ENCODE measurements at places on chromosomes 1 and 21.

DNA sequence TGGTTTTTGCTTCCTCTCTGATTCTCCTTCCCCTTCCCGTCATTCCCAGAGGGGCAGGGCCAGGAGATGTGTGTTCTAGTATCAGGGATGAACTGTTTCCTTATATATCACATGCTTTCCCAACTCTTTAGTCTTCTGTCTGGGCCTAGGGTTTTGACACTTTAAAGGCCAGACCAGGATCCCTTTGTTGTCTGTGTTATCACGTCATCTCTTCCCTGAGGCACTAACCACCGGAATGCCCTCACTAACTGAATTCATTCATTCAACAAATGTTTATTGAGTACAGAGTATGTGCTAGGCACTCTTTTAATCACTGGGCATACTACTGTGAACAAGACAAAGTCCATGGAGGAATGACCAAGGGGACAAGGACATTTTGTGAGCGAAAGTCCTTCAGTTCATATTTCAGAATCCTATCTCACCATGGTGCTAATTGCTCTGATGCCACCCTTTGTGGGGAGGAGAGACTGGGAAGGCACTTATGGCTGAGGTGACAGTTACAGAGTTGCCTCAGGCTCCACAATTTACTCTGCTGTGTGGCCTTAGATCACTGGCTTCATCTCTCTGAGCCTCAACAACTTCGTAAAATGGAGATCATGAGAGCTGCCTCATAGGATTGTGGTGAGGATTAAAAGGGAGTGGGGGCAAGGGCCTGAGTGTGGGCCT lies 12.0 kb upstream of the ZNF362 start:
- no peak for DNase-seq

- DNase-seq = no peak
These were observed 649.6 kb upstream of the PTBP2 start for GRCh38 chr1:96072021-96072420.

- no peak for DNase-seq
These were observed 93.8 kb downstream of the SYT2 start for GRCh38 chr1:202616355-202616915.

- peak; percentile 62 for DNase-seq
These were observed 7.8 kb upstream of the CHI3L2 start for GRCh38 chr1:111219557-111220286.

DNA sequence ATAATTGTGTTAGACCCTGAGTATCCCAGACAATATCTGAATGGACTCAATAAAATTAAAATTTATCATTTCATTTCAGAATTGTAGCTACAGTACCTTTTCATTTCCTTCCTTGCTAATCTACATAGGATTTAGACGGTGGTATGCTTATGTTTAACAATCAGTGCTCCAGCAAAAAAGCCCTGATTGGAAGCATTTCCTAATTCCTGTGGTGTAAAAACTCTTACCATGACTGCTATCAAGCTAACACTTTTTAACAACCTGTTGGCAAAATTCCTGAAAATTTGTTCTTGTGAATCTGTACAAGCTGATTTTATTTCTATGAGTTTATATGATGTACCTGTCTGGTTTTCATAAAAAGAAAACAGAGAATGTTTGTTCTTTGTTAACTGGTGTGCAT lies 5.2 kb upstream of the FNBP1L start:
- no peak for DNase-seq

GRCh38 chr1:156371553-156372264 lies 2.7 kb downstream of the RHBG start:
- no peak for DNase-seq

- DNase-seq = no peak
These were observed 63.7 kb downstream of the CLDN17 start for GRCh38 chr21:30102871-30103270.

DNA sequence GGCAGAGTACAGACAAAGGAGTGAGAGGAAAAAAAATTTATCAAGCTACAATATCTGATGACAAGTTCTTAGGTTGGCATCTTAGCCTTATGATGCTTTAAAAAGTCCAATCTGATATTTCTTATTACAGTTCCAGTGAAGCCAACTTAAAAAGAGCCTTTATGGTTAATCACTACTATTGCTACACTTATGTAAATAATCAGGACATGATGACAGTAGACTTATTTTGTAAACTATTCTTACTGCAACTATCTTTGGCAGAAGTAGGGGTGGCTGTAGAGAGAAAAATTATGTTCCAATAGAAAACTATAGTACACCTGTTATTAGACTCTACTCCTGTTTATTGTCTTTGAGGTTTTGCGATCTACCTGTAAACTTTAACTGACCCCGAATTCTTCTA lies 25.8 kb upstream of the NUF2 start:
- no peak for DNase-seq

GRCh38 chr1:190144650-190145049 lies 333.0 kb downstream of the BRINP3 start:
- no peak for DNase-seq

DNA sequence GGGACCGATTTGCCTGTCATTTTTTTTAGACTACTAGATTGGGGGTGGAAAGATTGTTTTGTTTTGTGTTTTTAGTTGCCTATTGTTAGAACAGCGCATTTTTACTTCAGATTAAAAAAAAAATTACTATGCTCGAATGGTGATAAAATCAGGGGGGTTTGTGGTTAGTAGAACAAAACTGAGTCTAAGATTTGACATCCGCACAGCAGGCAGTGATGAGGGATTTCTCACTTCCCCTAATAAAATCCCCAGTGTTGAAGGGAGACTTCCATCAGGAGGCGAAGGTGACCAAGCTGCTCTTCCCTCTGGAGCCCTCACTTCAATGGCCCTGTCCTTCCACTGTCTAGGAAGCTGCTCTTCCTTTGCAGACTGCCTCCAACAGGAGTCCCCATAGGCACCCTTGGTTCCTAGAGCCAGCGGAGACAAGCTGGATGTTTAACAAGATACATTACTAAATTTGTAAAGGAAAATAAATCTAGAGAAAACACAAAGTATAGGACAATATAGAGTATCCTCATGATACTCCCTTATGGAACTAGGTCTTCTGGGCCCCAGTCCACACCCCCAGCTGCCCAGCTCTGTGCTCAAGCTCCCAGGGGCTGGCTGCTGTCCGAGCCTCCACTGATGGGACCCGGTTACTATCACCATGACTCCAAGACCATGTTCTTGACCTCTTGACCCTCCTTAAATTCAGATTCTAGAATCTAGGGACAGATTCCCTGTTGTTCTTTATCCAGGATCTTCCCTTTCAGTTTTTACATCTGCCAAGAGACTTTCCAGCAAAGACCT lies 31.0 kb downstream of the TENT5C start:
- DNase-seq = no peak

DNA sequence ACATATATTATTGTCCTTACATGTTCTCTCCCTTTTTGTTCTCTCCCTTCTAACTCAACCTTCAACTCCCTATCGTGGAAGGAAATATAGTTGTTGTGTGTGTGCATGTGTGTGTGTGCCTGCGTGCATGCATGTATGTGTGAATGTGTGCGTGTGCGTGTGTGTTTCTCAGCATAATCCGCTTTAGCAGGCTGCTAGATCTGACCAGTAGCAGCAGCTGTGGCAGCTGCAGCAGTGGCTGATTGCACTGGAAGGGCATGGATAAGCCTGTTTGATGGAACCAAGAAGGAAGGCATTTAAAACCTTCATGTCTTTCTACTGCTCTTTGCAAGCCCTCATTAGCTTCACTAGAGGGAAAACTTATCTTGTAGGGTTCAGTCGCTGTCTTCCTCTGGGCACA lies 65.6 kb upstream of the IRF2BP2 start:
- DNase-seq = no peak

DNA sequence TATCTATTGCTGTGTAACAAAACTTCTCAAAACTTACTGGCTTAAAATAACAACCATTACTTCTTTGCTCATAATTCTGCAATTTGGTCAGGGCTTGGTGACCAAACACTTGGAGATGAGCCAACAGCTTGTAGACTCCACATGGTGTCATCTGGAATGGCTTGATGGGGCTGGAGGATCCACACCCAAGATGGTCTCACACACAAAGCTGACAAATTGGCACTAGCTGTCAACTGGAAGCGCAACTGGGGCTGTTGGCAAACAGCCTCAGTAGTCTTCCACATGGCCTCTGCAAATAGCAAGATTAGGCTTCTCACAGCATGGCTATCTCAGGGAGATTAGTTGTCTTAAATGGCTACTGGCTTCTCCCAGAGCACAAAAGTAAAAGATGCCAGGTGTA lies 27.1 kb upstream of the MTF2 start:
- no peak for DNase-seq

- DNase-seq = no peak
These were observed 77.5 kb downstream of the PLPP3 start for GRCh38 chr1:56501888-56502287.

DNA sequence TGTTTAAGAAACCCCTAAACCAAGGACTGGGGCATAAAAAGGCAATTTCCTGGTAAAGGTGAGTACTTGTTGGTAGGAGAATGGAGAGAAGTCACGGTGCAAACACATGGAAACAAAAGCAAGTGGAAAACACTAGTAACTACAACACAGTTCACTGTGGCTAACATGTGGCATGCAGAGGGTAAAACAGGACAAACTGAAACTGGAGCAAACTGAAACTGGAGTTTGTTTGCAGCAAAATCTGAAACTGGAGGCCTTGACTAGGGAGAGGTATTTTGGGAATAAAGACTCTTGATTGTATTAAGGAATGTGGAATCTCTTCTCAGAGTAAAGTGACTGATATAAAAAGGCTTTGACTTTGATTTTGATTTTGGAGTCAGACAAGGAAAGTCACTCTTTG lies 376.3 kb upstream of the PRMT6 start:
- no peak for DNase-seq

Measured in stimulated activated effector memory CD8-positive, alpha-beta T cell treated with anti-CD3 and anti-CD28 coated beads, Interleukin-12 subunit alpha, Interleukin-12 subunit beta, amount 100 ng/mL, for 72 hours (primary cell).